ENCODE measurements at places on chromosomes 3 and 15.

DNA sequence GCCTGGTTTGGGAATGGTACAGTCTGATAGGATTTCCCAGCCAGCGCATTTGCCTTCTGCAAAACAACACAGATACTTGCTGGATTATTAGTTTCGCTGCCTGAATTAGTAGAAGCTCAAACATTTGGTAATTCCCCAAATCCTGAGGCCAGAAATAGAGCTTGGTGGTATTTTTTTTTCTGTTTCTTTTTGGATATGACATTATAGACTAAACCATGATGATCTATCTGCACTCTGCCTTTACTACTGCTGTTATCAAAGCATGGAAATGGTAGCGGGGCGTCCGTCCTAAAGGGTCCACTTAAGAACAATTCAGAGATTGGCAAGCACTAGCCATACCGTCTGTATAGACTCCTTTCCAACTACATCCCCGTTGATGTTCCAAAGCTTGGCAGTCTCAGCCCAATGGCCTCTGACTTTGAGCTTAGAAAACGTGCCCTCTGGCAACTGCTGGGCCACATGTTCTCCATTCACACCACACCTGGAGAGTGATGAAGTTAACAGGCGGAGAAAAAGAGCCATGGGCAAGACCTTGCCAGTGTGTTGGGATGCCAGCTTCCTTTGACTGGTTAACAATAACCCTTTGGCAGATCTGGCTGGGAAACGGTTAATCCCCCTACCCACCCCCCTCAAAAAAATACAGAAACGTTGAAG, 241.0 kb upstream of the NR2F2 start:
- no peak for DNase-seq

GRCh38 chr3:48565591-48566400, 2.2 kb upstream of the UCN2 start:
- DNase-seq, result no peak

DNA sequence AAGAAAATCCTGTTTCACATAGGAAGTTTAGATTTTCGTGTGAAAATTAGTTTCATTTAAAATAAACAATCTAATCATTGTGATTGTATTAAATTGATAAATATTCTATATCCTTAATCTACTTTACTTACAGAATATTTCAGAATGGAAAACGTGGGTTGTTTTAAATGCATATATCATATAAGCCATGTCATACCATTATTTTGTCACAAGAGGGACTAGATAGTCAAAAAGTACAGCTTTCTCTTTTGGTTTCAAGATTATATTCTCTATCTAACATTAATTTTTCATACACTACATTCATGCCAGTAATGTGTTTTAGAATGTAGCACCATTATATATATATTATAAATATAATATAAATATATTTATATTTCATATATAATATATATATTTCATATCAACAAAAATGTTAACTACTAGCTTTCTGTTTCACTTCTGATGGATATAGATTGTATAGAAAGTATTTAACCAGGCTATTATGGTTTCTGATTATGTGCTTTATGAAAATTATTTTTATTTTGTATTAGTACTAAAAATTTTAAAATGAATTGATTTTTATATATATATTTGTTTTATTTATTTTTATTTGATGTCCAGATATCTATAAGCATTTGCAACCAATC, 45.3 kb downstream of the OSTN start:
- no peak for DNase-seq

- no peak for DNase-seq
Measured at GRCh38 chr3:157079676-157080369, 80.1 kb downstream of the CCNL1 start.

GRCh38 chr3:22175947-22176346, 424.9 kb upstream of the ZNF385D start:
- DNase-seq, result no peak

DNA sequence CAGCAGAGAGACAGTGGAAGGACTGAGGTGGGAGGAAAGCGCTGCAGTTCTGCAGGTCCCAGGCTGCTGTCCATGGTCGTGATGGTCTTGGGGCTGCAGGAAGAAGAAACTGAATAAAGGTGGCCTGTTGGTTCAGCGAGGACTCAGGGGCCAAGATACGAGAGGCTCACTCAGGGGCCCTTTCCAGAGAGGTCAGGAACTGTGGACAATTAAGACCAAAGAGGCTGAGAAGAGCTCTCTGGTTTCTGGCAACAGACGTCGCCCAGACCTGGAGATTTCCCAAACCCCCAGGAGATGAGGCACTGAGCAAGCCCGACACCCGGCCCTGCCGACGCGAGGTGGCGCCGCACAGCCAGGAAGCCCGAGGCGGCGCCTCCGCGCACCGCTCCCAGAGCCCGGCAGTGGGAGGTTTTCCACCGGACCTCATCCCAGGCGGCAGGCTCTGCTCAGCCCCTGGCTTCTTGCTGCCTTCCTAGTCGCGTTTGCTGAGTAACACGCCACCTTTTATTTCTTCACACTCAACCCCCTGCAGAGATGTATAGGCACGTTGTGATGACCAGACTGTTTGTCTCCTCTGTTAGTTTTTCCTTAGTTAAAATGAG, 56.4 kb upstream of the ARRDC4 start:
- peak; percentile 17 for DNase-seq

DNA sequence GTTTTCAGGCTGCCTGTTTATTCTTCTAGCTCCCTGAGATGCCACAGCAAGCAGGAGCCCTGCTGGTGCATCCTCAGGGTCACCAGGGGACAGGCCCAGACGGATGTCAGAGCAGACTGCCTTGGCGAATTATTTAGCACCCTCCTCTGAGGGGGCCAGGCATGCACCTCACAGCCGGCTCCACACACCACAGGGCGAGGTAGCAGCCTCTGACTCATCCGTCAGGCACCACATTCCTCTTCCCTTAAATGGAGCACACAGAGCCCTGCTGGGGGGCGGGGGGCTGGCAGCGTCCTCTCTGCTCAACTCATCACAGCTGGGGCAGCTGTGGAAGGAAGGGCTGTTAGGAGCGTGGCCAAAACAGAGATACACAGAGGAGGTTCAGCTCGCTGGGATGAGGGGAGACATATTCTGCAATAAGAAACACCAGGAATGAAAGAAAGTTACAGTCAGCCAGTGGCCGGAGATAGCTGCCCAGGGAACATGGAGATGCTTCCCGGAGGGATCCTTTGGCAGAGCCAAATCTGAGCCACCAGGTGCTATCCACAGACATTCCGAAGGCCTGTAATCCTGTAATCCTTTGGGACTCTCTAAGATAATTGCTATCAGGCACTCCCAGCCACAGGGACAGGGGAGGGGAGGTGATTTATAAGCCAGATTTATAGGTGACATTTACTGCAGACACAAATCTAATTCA, 13.9 kb upstream of the PRICKLE2 start:
- DNase-seq, result peak; percentile 95

DNA sequence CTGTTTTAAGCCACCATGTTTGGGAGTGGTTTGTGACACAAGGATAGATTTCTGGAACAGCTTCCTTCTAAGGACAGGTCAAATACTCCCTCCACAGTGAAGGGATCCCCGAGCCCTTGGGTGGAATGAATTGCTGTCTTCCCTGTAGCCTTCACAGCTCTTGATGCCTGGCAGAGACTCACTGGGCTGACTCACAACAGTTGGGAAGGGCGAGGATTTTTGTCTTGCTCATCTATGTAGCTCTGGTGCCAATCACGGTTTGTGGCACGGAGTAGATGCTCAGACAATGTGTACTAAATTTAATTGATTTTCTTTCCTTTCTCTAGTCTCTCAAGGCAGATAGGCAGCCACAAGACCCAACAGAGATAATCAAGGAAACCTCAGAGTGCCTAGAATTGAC, 27.0 kb downstream of the CRYGS start:
- no peak for DNase-seq

GRCh38 chr3:129558081-129558771, 15.3 kb downstream of the H1-8 start:
- DNase-seq, result no peak

DNA sequence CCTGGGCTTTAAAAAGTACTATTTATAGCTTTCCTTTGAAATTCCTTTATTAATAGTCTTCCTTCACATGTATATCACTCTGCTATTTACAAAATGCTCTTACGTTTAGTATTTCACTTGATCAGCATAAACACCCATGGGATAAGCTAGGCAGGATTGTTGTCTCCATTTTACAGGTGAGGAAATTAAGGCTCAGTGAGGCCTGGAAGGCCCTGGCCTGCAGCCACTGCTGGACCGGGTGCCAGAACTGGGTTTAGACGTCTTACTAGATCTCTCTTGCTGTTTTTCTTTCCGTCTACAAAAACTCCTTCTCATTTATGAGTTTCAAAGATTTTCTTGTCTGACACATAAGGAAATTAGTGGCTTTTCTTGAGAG, 236.4 kb downstream of the LPP start:
- DNase-seq, result no peak

DNA sequence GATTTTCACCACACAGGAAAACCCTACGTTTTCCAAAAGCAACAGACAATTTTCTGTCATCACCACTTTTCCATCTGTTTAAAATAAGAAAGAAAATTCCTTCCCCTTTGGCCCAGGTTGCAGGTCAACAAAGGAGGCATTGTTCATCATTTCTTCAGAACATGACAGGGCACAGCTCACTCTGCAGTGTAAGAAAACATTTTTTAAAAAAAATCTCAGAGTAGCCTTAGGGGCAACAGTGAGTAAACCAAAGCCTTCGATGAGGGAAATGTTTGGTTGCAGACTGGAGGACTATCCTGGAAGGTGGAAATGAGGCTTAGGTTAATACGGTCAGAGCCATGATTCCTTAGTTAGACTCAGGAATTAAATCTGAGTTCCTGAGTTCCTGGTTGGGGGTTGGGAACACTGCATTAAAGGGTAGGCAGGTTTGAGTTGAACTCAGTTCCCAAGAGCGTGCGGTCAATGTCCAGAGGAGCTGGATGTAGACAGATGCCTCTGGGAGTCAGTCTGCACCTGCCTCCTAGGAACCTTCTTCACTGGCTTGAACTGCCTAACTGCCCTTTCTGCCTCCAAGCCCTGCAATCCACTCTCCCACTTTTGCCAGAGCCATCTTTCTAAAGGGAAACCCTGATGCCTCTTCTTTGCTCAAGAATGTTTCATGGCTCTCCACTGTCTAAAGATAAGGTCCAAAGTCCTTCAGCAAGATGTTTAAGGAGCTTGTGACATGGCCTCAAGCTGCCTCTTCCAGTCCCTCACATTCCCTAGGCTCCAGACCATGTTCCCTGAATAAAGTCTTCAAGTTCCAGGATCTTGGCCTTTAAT, 3.3 kb upstream of the HES1 start:
- no peak for DNase-seq

DNA sequence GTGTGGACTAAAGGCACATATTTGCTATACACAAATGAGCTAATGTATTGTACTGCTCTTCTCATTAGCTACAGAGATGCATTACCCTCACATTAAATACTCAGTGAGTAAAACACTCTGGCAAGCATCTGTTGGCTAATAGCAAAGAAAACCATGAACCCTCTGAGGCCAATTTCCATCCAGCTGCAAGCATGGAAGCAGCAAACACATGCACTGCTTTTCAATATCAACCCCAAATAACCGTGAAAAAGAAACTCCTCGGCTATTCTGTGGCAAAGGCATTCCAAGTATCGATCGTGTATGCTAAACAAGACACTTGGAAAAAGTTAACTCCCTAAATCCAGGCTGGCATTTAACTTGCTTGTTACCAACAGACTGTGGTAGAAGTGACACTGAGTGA, 67.0 kb downstream of the PEAK1 start:
- DNase-seq, result no peak

DNA sequence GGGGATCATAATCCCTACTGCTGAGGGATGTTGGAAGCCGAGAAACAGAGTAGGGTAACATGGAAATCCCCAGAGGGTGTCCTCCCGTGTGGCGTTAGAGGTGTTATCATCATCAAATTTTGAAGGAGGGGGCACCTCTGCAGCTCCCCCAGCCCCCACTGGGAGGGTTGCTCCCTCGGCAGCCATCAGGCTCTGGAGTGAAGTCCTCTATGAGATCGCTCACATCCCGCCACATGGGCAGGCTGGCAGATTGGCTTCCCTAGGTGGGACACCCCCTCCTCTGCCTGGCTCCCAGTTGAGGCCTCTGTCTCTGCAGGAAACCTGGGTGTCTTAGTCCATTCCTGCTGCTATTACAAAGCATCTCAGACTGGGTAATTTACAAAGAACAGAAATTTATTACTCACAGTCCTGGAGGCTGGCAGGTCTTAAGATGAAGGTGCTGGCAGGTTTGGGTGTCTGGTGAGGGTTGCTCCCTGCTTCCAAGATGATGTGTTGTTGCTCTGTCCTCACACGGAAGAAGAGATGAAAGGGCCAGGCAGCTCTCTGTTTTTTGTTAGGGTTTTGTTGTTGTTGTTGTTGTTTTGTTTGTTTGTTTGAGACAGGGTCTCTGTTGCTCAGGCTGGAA, 120.5 kb downstream of the NUP210 start:
- DNase-seq, result no peak
